ENCODE measurements at places on chromosomes 2 and 18.

DNA sequence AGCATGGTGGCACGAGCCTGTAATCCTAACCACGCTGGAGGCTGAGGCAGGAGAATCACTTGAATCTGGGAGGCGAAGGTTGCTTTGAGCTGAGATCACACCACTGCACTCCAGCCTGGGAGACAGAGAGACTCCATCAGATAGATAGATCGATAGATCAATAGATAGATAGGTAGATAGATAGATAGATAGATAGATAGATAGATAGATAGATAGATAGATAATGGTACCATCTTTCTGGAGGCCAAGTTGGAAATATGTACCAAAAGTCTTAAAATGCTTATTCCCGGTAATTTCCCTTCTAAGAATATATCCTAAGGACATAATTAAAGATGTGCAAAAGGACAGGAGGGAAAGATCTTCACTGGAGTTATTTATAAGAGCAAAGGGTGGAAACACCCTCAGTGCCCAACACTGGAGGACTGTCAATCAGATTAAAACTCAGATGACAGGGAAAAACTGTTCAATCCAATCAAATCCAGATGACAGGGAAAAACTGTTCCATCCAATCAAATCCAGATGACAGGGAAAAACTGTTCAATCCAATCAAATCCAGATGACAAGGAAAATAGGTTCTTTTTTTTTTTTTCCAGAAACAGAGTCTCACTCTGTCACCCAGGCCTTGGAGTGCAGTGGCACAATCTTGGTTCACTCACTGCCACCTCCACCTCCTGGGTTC lies 49.0 kb upstream of the UBE2F start:
- no peak for DNase-seq

GRCh38 chr18:59802031-59802430 lies 97.8 kb upstream of the PMAIP1 start:
- DNase-seq = no peak

DNA sequence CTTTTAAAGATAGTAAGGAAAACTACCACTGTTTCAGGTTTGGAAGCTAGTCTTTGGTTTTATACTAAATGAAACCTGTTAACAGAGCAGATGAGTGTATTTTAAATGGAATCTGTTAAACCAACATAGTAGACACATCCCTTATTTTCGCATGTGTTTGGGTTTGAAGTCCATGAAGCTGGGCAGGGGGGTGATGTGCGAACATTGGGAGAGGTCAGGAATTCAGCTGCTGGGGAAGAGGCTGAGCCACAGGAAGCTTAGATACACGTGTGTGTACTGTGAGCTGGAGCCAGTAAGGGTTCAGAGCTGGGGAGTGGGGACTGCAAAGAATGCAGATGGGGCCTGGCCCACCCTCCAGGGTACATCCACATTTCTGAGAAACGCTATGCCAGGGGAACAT lies 176.9 kb downstream of the VAPA start:
- DNase-seq = no peak

- DNase-seq = no peak
Measured at GRCh38 chr2:47015206-47015605, 99.6 kb upstream of the MCFD2 start.

- no peak for DNase-seq
Measured at GRCh38 chr18:49590608-49591007, 28.8 kb downstream of the LIPG start.

GRCh38 chr2:45466053-45466452 lies 145.0 kb downstream of the SRBD1 start:
- DNase-seq = no peak

- DNase-seq = no peak
Measured at GRCh38 chr18:45447355-45448265, 167.7 kb upstream of the SLC14A2 start.

- no peak for DNase-seq
Measured at GRCh38 chr2:168152902-168153530, 94.4 kb downstream of the STK39 start.

DNA sequence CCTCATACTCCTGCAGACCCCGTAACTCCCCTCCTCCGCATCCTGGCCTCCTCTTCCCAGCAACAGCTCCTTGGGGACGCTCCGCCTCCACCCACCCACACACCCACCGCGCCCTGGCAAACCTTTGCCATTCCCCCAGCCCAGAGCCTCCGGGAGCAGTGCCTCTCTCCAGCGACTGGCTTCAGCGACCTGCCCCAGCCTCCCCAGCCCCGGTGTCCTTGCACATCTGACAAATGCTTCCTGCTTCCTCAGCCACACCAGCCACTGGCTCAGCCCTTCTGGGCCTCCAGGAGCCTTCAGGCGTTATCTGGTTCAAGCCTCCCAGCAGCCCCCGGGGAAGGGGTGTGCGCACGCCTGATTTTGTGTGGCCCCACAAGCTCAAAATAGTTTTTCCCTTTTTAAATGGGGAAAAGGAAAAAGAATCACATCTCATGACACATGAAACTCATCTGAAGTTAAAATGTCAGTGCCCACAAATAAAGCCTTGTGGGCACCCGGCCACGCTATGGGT lies 14.2 kb downstream of the ESPNL start:
- DNase-seq = no peak

DNA sequence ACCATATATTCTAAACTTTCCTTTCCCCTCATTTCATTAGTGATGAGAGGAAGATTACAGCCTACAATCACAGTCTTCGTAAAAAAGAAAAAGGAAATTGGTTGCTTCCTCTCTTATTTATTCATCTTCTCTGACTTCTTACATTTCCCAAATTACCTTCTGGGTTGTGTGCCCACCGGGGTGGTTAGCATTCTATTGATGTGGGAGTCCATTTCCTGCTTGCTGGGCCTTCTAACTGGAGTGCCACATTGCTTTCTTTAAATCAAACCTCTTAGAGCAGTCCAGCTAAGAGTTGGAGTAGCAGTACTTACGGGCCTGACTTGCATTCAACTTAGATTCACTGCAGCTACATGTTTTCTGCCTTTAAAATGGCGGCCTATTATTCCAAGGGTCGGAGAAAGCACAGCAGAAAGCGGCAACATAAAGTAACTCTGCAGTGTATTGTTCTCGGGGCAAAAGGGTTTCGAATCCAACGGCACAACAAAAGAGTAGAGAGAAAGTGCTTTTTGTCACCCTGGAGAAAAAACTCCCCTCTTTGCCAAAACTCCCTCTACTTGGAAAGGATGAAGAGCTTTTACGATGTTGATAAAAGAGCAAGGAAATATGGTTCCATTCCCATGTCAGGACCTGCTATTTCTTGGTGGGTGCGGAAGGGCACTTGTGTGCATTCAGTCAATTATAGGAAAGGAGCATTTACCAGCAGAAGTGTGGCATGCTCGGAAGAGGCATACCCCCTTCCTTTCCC lies 110.6 kb upstream of the DLX2 start:
- no peak for DNase-seq

DNA sequence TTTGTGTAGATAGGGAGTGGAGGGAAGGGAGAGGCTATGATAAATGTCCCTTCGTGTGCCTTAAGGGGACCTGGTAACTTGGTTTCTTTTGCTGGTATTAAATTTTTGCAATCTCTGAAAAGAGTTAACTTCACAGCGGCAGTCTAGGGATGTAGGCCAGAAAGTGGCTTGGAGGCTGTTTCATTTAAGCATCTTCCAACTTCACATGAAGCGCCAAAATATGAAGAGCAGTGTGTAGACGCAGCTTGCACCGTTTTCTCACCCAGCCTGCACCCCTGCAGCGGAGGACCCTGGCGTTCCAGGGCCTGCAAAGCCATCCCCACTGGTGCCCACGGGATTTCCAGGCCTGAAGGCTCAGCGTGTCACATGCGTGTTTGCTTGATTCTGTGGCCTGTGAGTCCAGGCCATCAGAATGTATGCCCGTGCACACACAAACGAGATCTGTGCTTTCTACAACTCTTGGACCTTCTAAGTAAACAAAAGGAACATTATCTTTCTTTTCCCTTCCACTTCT lies 87.2 kb upstream of the EPB41L3 start:
- DNase-seq = no peak

DNA sequence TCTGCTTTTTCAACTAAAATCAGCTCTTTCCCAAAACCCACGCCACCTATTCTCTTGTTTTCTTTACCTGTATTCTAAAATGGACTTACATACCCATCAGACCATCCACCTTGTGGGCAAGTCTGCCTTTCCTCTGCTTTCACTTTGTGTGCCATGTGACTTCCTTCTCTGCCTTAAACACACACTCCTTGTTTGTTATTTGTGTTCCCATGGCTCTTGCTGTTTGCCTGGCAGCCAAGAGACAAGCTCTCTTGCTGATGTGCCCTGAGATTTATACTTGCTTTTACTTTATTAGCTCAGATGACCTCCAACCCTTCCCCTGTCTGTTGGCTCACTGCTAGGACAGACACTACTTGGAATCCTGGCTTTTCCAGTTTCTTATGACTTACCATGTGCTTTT lies 309.7 kb upstream of the LRRTM4 start:
- DNase-seq = no peak

- DNase-seq = no peak
Measured at GRCh38 chr18:2927745-2928144, 80.9 kb downstream of the EMILIN2 start.

- no peak for DNase-seq
Measured at GRCh38 chr2:21779786-21780185, 656.0 kb downstream of the TDRD15 start.

DNA sequence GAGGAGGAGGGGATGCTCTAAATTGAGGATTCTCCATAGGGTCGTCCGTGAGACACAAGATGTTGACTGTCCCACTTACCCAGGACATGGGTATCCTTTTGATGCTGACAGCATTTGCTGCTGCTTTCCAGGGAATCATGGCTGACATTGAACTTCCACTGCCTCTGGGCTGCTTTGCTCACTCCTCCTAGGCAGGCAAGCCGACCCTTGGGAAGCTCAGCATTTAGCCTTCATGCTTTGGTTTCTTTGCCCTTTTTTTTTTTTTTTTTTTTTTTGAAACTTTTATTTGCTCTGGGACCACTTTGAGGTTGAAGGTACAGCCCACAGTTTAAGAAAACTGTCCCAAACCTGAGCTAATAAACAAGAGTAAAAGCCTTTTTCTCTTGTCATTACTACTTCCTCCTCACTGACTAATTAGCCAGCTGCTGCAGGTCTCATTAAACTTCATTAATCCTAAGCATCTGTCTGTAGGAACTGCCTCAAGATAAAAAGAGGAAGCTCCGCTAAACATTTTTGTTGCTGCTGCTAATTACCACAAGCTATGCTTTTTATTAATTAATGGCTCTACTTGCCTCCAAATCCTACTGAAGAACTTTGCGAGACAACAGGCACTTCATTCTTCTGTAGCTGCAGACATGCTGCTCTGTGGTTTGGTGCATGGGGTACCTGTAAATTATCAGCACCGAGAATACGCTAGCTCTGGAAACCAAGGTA lies 125.4 kb downstream of the SPTBN1 start:
- DNase-seq = no peak

- DNase-seq = no peak
Measured at GRCh38 chr2:70748002-70748784, 19.8 kb downstream of the ADD2 start.

DNA sequence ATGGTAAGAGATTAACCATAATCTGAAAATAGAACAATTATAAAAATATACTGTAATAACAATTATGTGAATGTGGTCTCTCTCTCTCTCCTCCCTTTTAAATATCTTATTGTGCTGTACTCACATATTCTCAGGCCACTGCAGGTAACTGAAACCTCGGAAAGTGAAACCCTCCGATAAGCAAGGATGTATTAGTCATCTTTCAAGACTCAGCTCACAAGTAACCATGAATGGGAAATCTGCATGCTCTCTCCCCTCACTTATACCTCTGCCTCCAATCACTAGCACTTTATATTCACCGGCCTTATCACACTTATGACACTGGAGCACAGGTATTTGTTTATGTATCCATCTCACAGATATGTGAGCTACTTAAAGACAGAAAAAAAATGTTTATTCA lies 139.7 kb downstream of the LRP2 start:
- DNase-seq = no peak

GRCh38 chr18:13227910-13228309 lies 9.3 kb downstream of the LDLRAD4 start:
- DNase-seq = no peak

- DNase-seq = no peak
Measured at GRCh38 chr2:21759819-21760218, 636.1 kb downstream of the TDRD15 start.

GRCh38 chr2:205712508-205712907 lies 30.2 kb downstream of the NRP2 start:
- DNase-seq = no peak

DNA sequence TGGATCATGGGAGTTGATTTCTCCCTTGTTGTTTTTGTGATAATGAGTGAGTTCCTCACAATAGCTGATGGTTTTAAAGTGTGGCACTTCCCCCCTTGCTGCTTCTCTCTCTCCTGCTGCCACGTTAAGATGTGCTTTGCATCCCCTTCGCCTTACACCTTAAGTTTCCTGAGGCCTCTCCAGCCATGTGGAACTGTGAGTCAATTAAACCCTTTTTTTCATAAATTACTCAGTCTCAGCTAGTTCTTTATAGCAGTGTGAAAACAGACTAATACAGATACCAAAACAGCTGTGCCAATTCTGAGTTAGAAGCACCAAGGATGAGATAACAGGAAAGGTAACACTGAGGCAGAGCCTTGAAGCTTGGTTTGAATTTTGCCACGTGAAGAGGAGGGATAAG lies 44.7 kb downstream of the ITSN2 start:
- DNase-seq = no peak

- DNase-seq = no peak
Measured at GRCh38 chr18:51622702-51623101, 425.2 kb upstream of the MEX3C start.

DNA sequence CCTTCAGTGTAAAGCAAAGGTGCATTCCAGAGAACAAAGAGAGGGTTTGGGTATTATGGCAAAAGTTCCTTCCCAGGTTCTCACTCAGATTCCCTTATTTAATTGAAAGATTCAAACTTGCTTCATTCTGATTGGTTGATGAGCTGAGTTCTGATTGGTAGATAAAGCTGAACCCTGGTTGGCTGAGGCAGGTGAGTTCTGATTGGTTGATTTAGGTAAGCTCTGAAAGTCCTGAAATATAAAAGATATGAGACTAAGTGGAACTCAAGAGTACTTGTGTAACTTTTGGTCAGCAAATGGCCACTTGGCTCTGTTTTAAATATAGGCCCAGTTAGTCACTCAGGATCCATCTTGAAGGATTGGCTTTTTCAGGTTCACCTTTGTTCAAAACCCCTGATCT lies 99.8 kb upstream of the FBXO11 start:
- no peak for DNase-seq

- no peak for DNase-seq
Measured at GRCh38 chr2:152418688-152419087, 83.7 kb downstream of the FMNL2 start.

- DNase-seq = no peak
Measured at GRCh38 chr2:225763711-225764110, 364.2 kb downstream of the NYAP2 start.

DNA sequence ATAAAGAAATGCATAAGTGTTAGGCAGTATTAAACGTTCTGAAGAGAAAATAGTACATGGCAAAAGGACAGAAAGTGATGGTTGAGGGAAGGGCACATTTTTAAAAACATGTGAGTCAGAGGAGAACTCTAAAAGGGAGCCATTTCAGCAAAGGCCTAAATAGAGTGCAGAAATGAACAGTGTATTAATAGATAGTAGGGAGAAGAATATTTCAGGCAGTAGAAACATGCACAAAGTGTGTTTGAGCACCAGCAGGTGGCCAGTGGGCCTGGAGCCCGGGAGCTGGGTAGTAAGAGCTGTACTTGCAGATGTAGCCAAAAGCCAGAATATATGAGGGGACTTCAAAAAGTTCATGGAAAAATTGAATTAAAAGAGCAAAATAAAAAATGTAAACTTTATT lies 288.1 kb upstream of the FIGN start:
- no peak for DNase-seq

GRCh38 chr18:49276680-49277079 lies 183.8 kb downstream of the DYM start:
- no peak for DNase-seq

Data from stimulated activated CD8-positive, alpha-beta memory T cell treated with anti-CD3 and anti-CD28 coated beads, Interleukin-12 subunit alpha, Interleukin-12 subunit beta, amount 100 ng/mL, for 1 hour (primary cell).